AG04450 (cell line): ENCODE measurements at places on chromosomes 7 and 10. TPM values are rescaled to one million over a fixed set of nuclear protein-coding genes. Genes with fewer than 3 reads are reported as not detected.
A peak's percentile ranks its signal among the peaks of the same experiment; 100 is the strongest.

SORCS1 gene
- 0.02 and 0.05 TPM in 2 replicates for polyA plus RNA-seq

DNAAF5 gene
- 12.6 and 16.9 TPM in 2 replicates for polyA plus RNA-seq

SPACDR gene
- polyA plus RNA-seq: 0.76 and 1.3 TPM in 2 replicates

PRLHR gene
- polyA plus RNA-seq: not detected in 2 replicates

CLRN3 gene
- not detected in 2 replicates for polyA plus RNA-seq

ZNF746 gene
- 4.6 and 5.6 TPM in 2 replicates for polyA plus RNA-seq

TRIL gene
- 0.15 and 0.16 TPM in 2 replicates for polyA plus RNA-seq

MGMT gene
- 10.9 and 12.6 TPM in 2 replicates for polyA plus RNA-seq

LIPM gene
- polyA plus RNA-seq: not detected in 2 replicates

CRYGN gene
- not detected in 2 replicates for polyA plus RNA-seq

GIMAP5 gene
- polyA plus RNA-seq: not detected in 2 replicates

TRIM74 gene
- polyA plus RNA-seq: 0.09 TPM in 1 of 2 replicates, not detected in the other

ARMC10 gene
- 39.1 and 54.9 TPM in 2 replicates for polyA plus RNA-seq

DNA sequence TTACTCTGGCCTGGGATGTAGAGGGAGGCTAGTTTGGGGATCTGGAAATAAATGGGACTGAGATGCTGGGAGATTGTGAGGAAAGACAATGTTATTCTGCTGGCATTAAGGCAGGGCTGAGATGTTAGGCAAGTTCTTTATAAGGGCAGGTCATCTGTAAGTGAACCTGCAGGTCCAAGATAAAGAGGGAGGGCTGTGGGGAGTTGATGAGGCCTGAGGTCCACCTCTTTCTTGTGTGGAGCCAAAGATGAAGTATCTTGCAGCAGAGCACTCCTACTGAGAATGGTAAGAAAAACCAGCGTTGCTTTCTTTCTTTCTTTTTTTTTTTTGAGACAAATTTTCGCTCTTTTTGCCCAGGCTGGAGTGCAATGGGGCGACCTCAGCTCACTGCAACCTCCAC lies 19.1 kb downstream of the CYCS start:
- DNase-seq: no peak

DNA sequence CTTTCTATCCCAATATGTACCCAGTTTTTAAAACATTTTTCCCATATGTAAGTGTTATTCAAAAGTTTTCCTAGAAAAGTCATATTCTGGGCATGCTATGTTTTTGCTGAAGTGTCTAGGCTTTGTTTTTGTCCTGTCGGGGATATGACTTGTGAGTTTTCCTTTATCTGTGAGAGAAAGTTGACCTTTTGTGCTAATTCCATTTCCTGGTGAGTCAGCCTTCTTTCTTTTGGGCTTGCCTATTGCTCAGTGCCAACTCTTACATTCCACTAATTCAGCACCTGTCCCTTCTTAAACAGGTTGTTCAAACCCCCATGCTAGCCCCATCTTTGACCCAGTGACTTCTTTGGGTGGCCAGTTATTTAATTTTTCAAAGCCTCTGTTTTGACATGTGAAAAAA lies 146.2 kb downstream of the AHR start:
- DNase-seq: no peak

DNA sequence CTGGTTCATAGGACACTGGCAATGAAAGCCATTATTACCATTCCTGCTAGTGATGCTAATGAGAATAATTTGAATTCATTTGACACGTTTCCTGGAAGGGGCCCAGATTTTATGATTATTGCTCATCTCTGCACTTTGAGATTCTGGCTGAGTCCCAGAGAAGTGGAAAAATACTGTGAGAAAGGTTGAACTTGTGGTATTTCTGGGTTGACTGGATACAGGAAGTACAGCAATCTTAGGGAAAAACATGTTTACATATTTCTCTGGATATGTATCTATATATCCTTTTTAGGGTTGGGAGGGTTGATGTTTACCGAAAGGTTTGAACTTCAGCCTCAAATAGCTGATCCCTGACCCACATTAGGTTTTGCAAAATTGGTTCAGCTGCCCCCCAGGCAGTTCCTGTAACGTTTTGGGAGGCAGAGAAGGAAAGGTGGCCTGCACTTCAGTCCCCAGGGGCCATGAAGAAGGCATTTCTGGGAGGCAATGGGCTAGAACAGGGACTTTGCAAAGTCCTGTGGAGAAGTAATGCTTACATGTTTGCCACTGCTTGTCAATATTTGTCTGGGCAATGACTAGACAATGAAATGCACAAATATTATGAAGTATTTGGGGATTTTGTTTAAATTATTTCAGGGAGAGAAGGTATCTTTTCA lies 253.7 kb upstream of the PITRM1 start:
- peak; percentile 36 for DNase-seq

DNA sequence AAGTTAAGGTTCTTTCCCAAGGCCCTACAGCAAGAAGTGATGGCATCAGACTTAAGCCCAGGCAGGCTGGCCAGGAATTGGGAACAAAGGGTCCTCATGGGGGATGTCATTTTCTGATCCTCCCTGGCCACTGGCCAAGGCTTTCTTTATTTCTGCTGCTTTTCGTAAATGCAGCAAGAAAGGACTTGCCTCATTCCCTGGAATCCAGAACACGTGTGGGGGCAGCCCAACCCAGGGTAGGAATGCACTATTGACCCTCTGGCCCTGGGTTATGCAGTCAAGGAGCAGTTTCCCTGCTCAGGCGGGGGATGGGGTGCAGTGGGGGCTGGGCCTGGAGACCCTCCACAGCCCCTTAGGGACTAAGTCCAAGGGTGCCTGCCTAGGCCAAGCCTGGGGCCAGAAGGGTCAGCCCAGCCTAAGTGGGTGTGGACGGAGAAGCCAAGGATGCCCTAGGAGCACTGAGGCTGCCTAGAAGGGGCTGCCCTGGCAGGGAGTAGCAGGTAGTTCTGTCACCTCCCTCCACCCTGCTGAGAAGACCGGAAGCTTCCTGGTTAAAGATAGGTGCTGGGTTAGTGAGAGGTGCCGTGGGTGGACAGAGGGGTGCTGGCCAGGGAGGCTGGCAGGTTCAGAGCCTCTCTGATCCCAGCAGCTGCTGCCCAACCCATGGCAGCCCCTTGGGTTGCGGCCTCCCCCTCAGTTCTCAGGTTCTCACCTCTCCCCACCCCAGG lies 179.2 kb downstream of the SH3PXD2A start:
- DNase-seq: no peak

GRCh38 chr7:123665896-123666295 lies 10.2 kb downstream of the LMOD2 start:
- no peak for DNase-seq

DNA sequence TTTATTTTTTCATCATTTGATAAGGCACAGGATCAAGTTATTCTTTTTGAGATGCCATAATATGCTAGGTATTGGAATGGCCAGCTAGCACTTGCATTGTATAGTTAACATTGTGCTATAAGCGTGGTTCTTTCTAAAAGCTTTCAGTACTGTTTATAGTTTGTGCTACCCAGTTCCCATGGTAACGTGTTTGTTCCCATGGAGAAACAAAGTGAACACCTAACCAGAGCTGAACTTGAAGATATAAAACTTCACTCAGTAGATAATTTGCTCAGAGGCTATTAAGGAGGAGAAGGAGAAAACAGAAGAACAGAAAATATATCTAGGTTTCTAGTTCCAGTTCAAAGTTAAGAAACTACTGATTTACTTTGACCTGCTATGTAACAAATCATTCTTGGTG lies 23.6 kb upstream of the ITGB8 start:
- no peak for DNase-seq

DNA sequence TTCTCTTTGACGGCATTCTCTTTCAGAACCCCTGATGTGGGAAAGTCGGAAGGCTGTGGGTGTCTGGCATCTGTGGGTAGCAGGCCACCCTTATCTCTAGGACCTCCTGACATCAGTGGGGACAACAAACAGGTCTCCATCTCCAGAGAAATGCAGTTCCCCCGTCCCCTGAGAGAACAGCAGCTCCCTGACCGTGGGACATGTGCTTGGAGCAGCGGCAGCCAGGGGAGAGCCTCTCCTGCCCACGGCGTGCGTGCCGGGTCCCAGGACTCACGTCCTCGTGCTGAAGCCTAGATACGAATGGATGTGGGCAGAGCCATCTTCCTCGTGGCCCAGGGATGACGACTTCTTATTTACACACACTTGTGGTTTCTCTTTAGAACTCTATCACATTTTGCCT lies 133.0 kb downstream of the FGFR2 start:
- DNase-seq: no peak

DNA sequence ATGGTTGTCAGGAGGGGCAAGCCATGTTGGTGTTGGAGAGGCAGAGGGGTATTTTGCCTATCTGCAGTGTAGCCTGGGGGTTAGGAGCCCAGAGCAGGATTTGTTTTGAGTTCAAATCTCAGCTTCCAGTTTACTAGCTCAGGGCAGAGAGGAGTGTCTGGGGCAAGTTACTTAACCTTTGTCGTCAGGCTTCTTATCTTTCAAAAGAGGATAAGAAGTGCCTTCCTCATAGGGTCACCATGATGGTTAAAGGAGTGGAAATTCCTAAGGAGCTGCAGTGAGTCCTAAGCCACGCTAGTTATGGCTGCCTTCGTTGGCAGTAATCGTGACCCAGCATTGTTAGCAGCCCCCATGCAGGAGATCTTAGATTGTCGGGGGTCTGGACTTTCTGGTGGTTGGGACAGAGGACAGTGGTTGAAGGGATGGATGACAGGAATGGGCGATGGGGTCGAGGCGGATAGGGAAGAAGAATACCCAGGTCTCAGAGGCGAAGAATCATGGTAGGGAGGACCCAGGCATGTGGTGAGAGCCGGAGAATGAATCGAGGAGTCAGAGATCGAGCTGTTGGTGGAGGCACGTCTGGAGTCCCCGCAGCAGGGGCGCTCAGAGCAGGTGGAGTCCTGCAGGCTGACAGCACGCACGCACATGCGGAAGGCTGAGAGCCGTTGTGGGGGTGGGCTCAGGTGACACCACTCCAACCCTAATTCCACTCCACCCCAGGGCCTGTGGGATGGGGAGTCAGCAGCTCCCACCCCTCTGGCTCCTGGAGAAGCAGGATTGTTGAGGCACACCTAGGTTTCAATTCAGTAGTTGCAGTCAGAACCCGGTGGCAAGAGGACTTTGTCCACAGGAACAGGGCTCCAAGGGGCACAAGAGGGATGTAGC lies 11.6 kb downstream of the ADCK2 start:
- no peak for DNase-seq

GRCh38 chr7:41637049-41637448 lies 65.8 kb downstream of the INHBA start:
- no peak for DNase-seq

- no peak for DNase-seq
Observed at GRCh38 chr7:158025686-158026600, 561.7 kb downstream of the PTPRN2 start.

- no peak for DNase-seq
Observed at GRCh38 chr7:104894726-104895521, 119.1 kb upstream of the KMT2E start.

- DNase-seq: no peak
Observed at GRCh38 chr7:51007551-51008505, 225.1 kb upstream of the GRB10 start.

DNA sequence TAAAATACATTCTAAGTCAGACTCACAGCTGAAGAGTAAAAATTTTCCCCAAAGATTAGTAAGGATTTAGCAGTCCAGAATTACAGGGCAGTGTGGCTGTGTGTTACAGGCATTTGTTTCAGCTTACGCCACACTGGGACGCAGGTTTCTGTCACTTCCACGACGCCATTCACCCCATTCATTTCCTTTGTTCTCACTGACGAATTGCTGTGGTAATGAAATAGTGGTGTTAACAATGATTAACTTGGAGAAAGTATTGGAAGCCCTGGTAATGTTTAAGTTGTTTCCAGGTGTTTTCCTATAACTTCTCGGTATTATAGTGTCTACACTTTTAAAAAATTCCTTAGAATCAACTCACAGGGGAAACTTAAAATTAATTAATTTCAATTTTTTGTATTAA lies 370.9 kb downstream of the SH2D4B start:
- DNase-seq: no peak

DNA sequence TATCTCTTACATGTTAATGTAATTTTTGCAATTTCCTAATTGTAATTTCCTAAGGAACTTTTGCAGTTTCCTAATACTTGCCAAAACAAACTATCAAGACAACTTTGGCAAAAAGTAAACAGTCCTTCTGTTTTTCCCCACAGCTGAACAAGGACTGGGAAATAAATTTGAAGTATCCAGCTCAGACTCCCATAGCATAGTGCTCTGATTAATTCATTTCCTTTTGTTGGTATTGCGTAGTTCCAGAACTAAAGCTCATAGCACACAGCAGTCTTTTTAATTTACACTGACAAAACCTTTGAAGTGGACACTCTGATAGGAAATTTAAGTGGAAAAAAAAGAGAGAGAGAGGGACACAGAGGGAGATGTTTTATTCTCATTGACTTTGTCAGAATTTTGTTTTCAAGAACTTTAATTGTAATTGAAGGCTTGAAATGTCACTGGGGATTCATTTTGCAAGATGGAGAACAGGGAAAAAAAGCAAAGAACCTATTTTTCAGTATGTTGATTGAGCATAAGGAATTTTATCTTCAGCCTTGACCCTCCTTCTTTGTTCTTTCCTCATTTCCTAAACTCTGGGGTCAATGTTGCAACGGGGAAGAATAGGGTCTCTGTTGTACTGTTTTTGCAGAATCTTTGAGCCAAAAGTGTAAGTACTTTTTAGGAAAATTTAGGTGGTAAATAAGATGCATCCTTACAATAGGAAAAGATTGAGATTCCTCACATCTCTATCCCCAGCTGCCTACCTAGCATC lies 232.2 kb upstream of the NPSR1 start:
- DNase-seq: no peak

DNA sequence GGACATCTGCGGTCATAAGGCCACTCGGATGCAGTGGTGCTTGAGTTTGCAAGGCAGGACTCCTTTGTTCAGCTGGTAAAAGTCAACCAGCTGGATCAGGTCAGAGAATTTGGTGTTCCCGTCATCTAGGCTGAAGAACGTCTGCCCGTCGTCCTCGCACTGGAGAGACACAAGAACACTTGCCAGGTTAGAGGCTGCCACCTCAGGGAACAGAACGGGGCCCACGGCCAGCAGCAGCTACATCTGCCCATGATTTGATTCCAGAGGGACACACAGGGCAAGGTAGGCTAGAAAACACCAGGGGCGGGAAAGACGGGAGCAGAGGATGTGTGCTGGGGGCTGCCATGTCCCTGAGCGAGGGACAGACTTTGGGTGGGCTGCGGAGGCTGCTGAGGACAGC lies 27.7 kb upstream of the DDC start:
- no peak for DNase-seq

GRCh38 chr7:112371701-112372100 lies 78.6 kb upstream of the IFRD1 start:
- DNase-seq: no peak

DNA sequence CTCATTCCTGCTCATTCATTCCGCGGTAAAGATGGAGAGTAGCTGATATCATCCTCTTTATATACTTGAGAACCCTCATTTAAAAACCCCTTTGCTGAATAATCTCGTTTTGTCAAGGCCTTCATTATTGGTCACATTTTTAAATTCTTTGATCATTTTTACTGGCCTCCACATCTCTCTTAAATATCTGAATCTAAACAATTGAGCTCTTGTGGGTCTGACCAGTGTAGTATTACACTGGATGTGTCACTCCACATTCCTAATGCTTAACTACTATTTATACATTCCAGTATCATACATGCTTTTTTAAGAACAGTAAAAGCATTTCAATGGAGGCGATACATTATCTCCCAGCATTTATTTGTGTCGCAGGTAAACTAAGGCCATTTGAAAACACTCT lies 12.6 kb upstream of the PRPS1L1 start:
- peak; percentile 55 for DNase-seq

- no peak for DNase-seq
Observed at GRCh38 chr10:90947030-90947960, 26.4 kb upstream of the ANKRD1 start.
